Astrocyte of the spinal cord (primary cell): ENCODE measurements at places on chromosomes 1 and 21.

- DNase-seq, result no peak
Observed at GRCh38 chr21:35120631-35121180, 71.6 kb upstream of the RUNX1 start.

GRCh38 chr1:184221087-184221486, 165.7 kb upstream of the C1orf21 start:
- DNase-seq, result no peak

GRCh38 chr1:28756846-28757245, 20.1 kb downstream of the YTHDF2 start:
- no peak for DNase-seq

GRCh38 chr1:167109125-167109524, 15.2 kb downstream of the STYXL2 start:
- DNase-seq, result no peak

DNA sequence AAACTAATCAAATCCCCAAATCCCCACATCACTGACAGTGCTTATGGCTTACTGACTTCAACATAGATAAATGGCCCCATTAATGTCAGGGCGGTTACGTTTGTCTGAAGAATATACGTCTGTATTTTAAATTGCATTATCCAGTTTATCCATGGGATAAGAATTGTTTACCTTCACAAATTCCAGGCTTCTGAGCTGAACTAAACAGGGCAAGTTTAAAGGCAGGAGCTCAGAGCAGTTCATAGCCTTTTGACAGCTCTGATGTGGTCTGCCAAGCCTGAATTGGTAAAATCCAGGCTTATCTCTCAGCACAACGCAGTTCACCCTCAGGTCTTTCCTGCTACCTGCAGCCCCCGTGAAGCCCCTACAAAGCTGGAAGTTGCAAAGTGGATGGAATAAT, 79.5 kb upstream of the GREM2 start:
- DNase-seq, result no peak

DNA sequence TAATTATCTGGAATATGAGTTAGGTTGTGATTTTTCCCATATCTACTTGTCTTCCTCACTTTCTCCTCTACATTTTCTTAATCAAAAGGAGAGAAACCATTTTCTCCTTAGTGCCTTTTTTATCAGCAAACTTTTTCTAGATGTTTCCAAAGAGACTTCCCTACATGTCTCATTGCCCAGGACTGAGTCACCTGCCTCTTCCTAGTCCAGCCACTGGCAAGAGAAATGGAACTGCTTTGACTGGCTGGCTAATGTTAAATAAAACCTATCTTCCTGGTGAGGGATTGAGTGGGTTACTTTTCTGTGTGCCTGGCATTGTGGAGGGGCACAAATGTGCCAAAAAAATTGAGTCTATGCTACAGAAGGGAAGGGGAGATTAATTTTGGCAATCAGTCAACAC, 52.1 kb upstream of the CD5L start:
- DNase-seq, result peak; percentile 1

DNA sequence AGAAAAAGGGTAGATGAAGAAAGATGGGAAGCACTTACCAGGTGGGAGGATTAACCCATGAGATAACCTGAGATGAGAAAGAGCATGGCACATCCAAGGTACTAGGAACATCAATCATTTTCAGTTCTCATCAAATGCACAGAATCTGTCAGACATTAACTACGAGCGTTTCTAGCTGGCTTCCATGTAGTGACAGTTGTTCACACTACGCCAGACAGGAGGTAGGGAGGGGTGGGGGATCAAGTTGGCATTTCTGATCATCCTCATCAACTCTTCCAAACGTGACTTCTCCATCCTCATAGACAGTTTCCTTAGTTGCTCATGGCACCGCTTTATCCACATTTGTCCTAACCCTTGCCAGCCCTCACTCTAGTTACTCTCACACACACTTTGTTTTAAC, 120.2 kb downstream of the PLD5 start:
- DNase-seq, result no peak

DNA sequence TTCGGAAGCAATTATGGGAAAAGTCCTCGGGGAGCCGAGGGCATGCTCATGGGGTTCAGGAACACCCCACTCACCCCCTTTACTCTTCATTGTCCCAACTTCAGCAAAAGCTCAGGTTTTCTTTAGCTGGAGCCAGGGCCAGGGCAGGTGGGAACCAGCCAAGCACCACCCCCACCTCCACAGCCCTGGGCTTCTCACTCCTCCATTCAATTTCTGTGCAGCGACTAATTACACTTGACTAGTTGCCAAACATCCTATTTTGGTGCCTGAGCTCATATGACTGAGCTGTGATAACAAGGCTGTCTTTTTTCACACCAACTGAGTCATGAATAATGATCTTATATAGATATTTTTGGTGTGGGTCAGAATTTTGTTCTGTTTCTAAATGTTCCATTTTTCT, 257.2 kb upstream of the AJAP1 start:
- no peak for DNase-seq

GRCh38 chr1:6270401-6270800, 9.5 kb upstream of the GPR153 start:
- DNase-seq, result no peak

DNA sequence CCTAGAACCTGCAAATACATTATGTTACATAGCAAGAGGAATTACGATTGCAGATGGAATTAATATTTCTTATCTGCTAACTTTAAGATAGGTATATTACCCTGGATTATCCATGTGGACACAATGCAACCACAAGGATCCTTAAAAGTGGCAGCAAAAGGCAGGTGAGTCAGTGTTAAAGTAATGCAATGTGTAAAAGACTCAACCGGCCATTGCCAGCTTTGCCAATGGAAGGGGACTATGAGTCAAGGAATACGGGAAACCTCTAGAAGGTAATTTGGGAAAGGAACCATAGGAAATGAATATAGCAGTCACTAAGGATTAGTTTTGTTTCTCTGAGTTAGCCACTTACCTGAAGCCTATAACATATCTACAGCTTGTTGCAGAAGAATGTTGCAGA, 692.1 kb upstream of the ZP4 start:
- no peak for DNase-seq

DNA sequence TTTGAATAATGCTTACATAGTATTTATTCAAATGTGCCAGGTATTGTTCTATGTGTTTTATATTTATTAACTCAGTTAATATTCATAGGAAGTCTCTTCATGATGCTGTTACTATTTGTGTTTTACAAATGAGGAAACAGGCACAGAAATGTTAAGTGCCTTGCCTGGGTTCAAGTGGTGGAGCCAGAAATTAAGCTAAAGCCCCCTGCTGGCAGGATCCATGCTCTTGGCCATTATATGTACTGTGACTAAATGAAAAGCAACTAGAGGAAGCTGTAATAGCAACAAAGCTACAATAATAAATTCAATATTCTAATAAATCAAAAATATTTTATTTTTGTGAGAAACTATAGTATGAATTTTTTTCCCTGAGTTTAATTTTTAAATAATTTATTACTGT, 30.0 kb downstream of the IARS2 start:
- DNase-seq, result no peak

DNA sequence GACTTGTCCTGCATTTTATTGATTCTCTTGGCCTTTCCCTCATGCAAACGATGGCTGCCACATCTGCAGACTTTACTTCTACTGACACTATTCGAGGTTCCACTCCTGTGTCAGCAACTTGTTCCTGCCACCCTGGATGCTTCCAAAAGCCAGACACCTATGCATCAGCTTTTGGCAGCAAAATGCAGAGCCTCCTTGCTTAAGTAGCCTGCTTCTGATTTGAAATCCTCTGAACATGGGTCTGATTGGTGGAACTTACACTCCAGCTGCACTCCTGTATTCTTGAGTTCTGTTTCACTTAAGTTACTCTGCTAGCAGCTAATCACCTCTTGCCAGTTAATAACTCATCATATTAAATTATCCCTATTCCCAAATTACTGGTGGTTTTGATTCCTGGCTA, 152.1 kb upstream of the FMN2 start:
- no peak for DNase-seq

- DNase-seq, result no peak
Observed at GRCh38 chr1:171912509-171913175, 71.3 kb downstream of the DNM3 start.

DNA sequence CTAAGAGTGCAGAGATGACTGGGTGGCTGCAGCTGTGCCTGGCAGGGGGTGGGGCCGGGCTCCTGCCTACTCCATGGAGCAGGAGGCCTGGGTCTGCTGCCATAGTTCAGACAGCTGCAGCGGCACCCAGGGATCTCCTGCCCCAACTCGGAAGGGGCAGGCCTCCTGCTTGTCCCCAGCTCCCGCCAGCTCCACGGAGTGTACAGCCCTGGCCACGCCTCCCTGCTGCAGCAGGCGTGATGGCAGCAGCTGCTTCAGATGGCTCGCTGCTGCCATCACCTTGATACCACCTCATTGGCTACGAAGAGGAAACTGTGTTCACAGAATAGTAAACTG, 35.9 kb downstream of the ACTL8 start:
- DNase-seq, result no peak

- no peak for DNase-seq
Observed at GRCh38 chr1:179748772-179749171, 5.7 kb downstream of the FAM163A start.

- no peak for DNase-seq
Observed at GRCh38 chr21:42305707-42306147, 9.5 kb downstream of the TFF3 start.

GRCh38 chr1:47644212-47644573, 206.3 kb downstream of the FOXD2 start:
- peak; percentile 20 for DNase-seq

- DNase-seq, result no peak
Observed at GRCh38 chr1:116760996-116761665, 6.9 kb downstream of the CD2 start.

GRCh38 chr21:25494804-25495203, 112.5 kb downstream of the MRPL39 start:
- no peak for DNase-seq

- DNase-seq, result peak; percentile 65
Observed at GRCh38 chr1:167095368-167095767, 1.5 kb downstream of the STYXL2 start.

- no peak for DNase-seq
Observed at GRCh38 chr1:199861020-199861795, 166.3 kb upstream of the NR5A2 start.

GRCh38 chr1:19563324-19564097, 78.2 kb upstream of the CAPZB start:
- peak; percentile 42 for DNase-seq

GRCh38 chr1:32863218-32863880, 7.4 kb downstream of the FNDC5 start:
- DNase-seq, result no peak

DNA sequence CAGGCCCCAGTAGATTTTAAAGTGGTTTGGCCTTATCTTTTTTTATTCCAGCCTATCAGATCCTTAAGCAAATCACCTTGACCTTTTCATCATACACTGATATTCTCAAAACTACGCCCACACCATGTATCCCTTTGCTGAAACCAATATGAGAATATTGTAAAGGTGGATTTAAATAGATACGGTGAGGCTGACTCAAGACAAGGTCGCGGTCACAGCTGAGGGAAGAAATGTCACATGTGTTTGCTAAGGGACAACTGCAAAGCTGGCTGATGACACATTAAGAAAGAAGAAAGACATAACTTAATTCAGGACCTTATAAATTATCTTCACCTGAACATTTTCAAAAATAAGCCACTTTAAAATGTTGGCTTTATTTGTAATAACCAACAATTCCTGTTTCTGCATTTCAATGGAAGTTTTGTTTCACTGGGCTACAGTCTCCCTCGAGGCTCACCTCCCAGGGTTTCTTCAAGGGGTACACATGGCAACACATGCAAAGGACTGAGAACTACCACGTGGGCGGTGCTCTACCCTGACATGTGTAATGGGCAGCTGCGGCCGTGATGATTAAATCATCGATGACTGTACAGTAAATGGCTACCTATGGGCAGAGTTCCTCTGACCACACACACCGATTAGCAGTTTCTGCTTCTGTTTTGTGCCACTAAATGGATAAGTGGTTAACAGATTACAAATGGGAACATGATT, 189.5 kb downstream of the SIPA1L2 start:
- DNase-seq, result peak; percentile 37

- no peak for DNase-seq
Observed at GRCh38 chr1:247337961-247338360, 6.3 kb upstream of the ZNF496 start.

- no peak for DNase-seq
Observed at GRCh38 chr1:75127916-75128717, 6.1 kb upstream of the LHX8 start.

GRCh38 chr1:161706113-161706481, 932 bp upstream of the FCRLA start:
- DNase-seq, result no peak

DNA sequence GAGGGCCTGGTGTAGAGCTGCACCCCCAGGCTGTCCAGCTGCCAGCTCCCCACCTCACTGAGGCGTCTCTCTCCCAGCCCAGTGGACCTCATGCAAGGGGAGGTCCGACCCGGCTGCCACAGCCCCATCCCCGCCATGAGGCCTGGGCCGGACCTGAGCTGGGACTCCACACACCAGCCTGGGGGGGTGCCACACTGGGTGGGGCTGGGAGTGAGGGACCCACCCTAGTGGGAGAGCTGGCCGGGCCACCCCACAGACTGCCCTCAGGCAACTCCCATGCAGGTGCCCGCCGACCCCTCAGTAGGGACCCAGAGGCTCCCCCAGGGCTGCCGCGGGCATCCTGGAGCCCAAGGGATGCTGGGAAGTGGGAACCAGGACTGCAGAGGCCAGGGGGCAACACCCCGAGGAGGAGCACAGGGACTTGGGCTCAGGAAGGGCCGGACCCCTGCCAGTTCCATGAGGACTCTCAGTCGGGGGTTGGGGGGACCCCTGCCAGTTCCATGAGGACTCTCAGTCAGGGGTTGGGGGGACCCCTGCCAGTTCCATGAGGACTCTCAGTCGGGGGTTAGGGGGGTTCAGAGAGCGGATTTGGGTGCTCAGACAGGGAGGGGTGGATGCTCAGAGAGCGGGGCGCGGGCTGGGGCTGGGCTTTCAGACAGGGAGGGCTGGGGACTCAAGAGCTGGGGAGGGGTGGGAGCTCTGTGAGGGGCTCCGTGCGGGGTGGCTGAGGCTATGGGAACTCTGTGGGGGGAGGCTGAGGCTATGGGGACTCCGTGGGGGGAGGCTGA, 1.2 kb upstream of the RNF223 start:
- no peak for DNase-seq

DNA sequence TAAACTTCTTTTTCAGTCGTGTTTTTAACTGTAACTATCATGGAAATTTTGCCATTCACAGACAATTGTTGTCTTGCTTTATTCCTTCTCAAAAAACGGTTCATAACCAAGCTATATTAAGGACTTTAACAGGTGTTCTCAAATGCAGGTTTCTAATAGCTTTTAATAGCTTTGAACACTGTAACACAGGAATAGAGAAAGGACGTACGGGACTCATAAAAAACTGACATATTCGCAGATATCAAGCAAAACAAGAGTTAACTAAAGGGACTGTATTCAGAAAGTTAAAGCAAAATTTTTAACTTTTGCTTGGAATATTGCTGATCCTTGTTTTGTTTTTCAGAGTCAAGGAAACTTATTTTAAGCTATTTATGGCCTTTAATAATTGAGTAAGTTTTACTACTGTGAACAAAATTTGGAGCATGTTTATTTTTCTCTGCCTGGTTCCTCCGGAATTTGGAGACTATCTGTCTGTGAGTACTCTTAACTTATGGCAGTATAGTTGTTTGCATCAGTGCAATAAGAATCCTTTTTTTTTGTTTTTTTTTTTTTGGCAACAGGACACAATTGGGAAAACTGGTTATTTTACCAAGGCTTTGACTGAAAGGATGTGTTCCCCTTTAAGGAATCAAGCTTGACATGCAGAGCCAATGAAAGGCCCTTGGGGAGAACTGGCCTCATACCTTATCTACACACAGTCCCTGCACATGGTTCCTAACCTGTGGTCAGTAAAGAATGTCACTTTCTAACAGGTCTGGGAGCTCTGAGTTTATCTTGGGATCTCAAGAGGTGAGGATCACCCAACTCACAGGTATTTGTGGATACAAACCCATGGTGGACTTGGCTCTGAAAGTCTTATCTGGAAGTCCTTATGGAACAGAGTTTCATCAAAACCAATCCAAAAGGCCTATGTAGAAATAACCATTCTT, 5.8 kb upstream of the CD46 start:
- no peak for DNase-seq
